ENCODE measurements at places on chromosomes 2 and 18.

- DNase-seq = no peak
Observed at GRCh38 chr18:63141778-63142176, 177.8 kb downstream of the BCL2 start.

DNA sequence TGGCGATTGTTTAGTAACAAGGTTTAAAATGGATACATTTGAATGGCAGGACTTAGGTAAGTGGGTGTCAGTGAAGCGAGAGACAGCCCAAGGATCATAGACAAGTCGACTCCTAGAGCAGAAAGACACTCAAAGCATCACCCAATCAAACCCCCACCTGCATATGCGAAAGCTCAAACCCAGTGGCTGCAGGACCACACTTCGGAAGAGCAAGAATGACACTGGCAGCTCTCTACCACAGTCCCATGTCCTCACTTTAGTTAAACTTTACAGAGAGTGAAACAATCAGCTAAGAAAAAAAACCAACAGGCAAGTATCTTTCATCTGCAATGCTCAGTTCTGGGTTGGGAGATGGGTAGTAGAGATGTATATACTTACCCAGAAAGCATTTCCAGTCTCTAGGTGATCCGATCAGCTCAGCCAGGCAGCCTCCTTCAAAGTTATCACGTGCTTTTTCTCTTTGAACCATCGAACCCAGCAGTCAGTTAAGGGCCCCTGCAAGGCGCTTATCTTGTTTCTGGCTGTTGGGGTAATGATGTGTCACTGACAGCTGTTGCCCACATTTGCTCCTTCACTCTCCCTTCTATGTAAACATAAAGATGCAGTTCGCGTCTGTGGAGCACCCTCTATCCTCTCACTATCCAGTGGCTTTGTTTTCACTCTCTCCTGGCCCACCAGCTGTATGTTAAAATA is 357.5 kb upstream of the ID2 start:
- no peak for DNase-seq

GRCh38 chr2:47810850-47811249 is 27.9 kb downstream of the MSH6 start:
- no peak for DNase-seq

DNA sequence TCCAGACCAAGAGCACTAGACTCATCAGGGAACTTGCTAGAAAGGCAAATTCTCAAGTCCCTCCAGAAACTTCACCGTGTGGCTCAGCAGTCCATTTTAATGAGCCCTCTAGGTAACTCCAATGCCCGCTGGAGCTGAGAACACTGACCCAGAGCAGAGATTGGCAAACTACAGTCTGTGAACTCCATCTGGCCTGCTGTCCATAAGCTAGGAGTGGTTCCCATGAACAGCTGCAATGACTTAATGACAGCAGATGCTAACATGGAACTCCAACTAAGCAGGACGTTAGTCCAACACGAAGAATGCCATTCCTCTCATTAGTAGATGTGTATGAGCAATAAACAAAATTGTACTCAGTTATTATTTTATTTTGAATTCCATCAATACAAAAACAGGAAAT is 371.9 kb downstream of the STK39 start:
- DNase-seq = no peak

Measured in stimulated activated CD4-positive, alpha-beta T cell treated with anti-CD3 and anti-CD28 coated beads, Interleukin-1b, Interleukin-23, amount 100 ng/mL, for 24 hours (primary cell).